ENCODE measurements at places on chromosomes 4 and X.

GRCh38 chr4:4899202-4899925, 39.9 kb downstream of the MSX1 start:
- no peak for DNase-seq

DNA sequence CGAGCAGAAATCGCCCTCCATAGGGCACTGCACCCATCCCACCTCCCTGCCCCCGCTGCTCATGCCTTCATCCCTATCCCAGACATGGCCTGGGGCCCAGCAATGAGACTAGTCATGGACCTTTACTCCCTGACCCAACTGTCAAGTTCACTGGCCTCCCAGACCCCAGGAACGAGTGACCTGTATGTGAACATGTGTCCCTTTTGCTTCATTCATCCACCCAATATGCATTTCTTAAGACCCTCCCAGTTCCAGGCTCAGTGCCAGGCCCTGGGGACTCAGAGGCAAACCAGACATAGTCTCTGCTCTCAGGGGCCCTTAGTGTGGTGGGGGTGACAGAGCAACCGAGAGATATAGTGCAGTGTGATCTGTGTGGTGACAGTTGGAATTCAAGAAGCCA, 67.0 kb downstream of the EFNB1 start:
- no peak for DNase-seq

DNA sequence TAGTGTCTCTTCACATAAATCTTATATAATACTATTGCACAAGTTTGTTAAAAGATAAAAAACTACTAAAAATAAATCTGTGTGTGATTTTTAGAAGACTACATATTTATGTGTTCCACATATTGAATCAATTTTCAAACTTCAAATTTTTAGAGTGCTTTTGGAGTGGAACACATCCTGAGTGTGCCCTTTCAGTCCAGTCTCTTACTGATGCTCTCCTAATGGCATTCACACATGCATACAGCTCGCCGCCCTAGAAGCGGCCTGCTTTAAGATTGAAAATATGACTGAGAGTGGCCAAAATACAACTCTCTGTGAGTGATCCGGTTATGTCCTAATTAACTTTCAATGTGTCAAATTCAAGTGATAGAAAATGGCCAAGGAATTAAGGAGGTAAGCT, 628.8 kb downstream of the ANKRD50 start:
- no peak for DNase-seq

DNA sequence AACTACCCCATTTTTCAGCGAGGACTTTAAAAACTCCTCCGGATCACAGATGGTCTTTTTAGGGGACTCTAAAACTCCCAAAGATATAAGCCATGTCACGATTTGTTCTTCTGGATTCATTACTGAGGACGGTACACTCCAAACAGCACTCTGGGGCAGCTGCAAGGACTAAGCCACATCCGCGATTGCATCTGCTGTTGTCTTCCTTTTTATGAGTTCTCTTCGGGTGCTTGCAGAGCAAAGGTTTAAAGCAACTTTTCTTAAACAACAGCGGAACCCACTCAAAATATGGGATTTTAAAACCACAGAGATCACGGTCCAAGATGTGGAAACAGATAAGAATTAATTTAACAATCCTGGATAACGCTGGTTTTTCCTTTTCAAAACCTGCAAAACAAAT, at the start of gene ARHGEF6:
Gene ARHGEF6 (minus strand): TSS at position 170 of the 400 bp plus-strand sequence. CDS start 50 bp downstream, at position 120.
- DNase-seq = peak; percentile 22

GRCh38 chr4:184728858-184729257, 5.0 kb downstream of the CENPU start:
- no peak for DNase-seq

DNA sequence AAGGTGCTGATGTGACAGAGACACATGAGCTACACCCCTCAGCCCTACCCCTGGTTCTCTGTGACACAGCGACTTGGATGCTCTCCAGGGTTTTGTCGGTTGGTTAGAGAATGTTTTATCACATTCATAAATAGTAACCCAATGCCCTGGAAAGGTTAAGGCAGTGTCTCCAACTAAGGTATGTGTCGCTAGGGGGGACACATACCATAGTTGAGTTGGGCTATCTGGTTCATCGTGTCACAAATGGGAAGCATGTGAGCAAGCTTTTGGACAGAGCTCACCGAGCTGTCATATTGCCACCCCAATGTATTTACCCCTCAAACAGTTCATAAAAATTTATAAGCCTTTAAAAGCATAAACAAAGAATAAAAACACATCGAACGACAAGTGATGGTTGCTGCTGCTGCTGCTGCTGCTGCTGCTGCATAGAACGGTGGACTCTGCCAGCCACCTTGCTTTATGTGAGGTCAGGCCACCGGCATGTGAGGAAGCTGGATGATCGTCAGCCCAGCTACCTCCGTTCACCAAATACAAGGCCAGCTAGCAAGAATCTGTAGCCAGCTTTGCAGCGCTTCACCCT, 55.9 kb downstream of the STOX2 start:
- no peak for DNase-seq

- peak; percentile 11 for DNase-seq
These were observed 9.5 kb downstream of the CSTF2 start for GRCh38 chrX:100829730-100830129.

GRCh38 chrX:149512225-149512885, 7.2 kb upstream of the IDS start:
- DNase-seq = peak; percentile 52

GRCh38 chrX:119008110-119008744, 33.8 kb downstream of the LONRF3 start:
- DNase-seq = peak; percentile 43

DNA sequence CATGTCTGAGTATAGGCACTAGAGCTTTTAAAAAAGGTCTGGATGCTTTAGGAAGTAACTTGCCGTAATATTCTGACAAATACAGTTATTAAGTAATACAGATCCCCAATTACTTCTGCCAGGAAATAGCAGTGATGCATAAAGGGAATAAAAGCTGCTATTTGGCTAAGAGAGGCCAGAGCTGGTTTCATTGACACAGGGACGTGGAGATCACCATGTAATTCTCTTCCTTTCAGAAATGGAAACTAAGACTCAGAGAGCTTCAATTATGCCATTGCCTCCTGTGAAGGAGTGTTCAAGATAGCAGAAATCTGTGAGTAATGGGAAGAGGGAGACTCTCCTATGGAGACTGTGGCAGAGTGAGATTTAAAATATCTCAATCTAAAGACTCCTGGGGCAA, 238.1 kb downstream of the SLITRK2 start:
- DNase-seq = no peak

DNA sequence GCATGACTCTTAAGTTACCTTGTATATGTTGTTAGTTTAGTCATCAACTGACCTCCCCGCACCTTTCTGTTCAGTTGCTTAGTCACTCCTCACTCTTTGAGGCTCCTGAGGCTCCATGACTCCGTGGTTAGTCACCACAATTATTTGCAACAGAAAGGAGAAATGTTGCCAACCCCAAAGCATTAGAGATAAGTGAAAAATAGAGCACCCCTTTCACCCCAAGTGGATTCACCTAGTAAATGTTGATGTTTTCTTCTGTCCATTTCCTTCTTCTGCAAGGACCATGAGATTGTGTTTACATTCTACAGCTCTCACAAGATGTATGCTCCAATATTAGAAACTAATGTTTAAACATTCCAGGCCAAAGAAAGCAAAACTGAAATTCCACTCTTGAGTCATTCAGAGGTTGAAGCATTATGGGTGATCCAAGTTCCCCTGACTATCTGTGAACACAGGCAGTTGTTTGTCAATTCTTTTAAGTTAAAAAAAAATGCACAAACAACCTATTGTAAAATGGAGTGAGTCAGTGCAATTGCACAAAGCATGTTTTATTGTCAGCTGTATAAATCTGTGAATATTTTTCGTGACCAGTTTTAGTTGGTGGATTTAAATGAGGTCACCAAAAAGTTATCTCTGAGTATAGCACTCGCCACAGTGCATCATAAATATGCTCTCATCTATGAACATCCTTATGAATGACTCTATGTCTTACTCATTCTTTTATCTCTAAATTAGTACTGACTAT, 552.4 kb upstream of the MAGEB2 start:
- no peak for DNase-seq

- DNase-seq = no peak
These were observed 232.2 kb upstream of the FMR1 start for GRCh38 chrX:147679356-147680005.

GRCh38 chr4:77193511-77194102, 36.6 kb downstream of the CCNG2 start:
- peak; percentile 70 for DNase-seq

- DNase-seq = no peak
These were observed 244.2 kb upstream of the GK2 start for GRCh38 chr4:79652232-79652631.

DNA sequence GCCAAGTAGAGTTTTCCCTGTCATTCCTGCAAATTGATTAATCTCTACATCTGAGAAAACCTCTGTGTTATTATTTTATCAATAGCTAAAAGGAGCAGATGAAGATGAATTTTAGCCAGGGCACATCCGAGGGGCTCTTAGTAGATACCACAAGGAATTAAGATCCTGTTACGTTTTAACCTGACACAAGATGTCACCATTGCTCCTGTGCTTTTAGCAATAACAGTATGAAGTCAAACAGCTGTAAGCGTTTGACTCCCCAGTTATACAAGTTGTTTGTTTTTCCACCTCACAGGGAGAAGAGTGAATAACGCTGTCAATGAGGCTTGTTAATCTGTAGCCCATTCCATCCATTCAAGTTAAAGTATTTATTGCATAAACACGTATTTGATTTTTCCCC, 76.0 kb upstream of the AP1S2 start:
- DNase-seq = no peak

DNA sequence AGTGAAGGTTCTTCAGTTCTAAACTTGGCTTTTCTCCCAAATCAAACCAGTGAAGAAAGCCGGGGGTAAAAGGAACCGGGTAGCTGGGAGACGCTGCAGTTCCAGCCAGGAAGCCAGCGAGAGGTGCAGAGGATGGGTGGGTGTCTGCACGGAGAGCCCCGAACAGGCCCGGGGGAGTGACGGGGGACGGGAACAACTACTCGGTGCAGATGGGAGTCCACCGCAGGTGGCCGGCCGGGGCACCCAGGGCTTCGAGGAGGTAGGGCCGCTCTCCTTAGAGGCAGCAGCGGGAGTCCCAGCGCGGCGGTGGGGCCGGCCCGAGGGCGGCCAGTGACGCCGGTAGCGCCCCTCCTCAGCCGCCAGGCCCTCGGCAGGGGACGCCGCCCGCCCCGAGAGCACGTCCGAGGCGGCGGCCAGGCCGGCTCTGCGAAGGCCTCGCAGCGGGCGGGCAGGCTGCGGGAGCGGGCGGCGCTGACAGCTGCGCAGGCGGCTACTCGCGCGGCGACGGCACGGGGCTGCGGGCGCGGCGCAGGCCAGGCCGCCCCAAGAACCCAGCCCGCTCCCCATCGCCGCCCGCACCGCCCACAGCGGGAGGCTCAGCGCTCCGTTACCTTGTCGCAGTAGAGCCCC, 449 bp downstream of the FBXL5 start:
- DNase-seq = peak; percentile 52

All from stimulated activated CD4-positive, alpha-beta T cell treated with anti-CD3 and anti-CD28 coated beads, Interleukin-2, amount 100 ng/mL, for 24 hours (primary cell).